ENCODE measurements at places on chromosomes 16 and 17. TPM values are rescaled to one million over a fixed set of nuclear protein-coding genes. Genes with fewer than 3 reads are reported as not detected.

KIAA0513 gene
- 35.1 TPM for total RNA-seq

DNA sequence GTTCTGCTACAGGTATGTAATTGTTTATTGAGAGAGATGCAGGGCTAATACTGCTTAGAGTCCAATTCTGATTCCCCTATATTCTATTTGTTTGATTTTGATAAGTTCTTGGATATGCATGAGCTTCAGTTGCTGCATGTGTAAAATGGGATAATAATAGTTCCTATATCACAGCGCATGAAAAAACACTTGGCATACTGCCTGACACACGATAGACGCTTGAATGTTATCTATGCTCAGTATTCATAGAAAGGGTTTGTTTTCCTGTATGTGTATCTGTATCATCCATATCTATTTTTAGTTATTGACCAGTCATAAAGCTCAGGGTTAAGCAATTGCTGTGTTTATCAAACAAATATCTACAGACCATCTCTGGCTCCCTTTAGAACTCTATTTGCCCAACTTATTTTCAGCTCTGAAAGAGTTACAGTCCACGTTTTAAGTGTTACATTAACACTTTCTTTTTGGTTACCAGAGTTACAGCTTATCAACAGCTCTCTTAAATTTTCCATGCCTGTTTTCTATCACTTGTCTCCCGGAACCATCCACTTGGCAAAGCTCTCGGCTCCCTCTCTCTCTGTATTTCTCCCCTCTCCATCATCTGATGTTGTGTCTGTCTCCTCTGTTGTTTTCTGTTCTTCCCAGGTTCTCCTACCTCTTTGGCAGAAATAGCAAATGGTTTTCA is 334.8 kb downstream of the CBLN1 start:
- DNase-seq: no peak

DNA sequence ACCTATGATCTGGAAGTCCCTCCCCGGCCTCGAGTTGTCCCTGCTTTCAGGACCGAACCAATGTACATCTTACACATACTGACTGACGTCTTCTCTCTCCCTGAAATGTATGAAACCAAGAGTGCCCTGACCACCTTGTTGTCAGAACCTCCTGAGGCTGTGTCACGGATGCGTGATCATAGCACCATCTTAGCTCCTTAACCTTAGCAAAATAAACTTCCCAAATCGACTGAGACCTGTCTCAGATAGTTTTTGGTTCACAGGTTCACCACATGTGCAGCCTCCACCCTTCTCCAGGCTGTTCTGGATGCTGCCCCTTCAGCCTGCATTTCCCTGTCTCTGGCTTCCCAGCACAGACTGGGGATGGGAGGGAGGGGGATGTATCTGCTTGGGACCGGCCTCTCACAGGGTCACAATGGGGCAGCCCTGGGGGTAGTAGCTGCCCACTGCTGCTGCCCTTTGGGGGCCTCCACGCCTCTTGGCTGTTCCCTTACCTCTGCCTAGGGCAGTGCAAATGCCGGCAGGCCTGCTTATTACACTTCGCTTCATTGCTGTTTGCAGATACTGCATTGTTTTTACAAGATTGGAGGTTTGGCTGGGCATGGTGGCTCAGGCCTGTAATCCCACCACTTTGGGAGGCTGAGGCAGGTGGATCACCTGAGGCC is 69.8 kb downstream of the NT5M start:
- DNase-seq: peak; percentile 19

ZG16B gene
- 1.4 TPM for total RNA-seq

GRCh38 chr17:77510133-77510796 is 369.5 kb downstream of the SEC14L1 start:
- peak; percentile 17 for DNase-seq

MGAT5B gene
- 0.59 TPM for total RNA-seq

DNA sequence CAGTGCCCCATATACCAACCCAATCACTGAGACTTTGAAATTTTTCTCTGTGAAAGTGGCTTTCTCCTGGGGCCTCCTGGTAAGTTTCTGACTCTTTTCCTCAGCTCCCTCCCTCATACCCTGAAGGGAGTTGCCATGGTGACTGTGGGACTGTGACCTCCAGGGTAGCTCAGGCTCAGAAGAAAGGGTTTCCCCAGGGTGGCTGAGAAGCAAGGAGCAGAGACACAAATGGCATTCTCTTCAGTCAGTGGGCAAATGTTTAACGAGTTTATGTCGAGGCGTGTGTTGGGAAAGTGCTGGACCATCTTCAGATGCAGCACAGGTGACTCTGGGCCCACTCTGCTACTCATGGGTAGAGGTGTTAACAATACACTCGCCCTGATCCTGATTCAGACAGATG is 46.8 kb downstream of the MRPS23 start:
- DNase-seq: no peak

GRCh38 chr17:17526369-17526768 is 30.2 kb upstream of the RASD1 start:
- peak; percentile 61 for DNase-seq

All from osteoblast (primary cell).